ENCODE measurements at places on chromosomes 3 and 15.

DNA sequence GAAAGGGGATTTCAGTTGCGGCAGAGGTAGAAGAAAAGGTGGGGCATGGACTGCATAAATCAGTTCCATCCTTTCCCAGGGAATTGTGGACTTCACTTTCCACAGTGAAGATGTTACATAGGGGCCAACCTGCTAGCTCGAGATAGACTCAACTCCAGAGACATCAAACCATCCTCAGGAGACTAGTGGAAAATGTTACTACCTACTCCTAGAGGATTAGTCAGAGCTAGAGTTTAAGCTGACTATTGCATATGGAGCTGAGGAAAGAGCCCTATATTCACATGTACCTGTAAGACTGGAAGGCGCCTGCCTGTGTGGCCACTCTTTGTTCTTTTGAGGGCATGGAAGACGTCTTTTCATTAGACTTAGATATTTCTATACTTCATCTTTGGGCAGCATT lies 69.2 kb downstream of the KLHL25 start:
- DNase-seq: no peak

- no peak for DNase-seq
These were observed 48.2 kb upstream of the IGF1R start for GRCh38 chr15:98599909-98600691.

GRCh38 chr3:146589899-146590508 lies 15.1 kb downstream of the PLSCR5 start:
- DNase-seq: no peak

DNA sequence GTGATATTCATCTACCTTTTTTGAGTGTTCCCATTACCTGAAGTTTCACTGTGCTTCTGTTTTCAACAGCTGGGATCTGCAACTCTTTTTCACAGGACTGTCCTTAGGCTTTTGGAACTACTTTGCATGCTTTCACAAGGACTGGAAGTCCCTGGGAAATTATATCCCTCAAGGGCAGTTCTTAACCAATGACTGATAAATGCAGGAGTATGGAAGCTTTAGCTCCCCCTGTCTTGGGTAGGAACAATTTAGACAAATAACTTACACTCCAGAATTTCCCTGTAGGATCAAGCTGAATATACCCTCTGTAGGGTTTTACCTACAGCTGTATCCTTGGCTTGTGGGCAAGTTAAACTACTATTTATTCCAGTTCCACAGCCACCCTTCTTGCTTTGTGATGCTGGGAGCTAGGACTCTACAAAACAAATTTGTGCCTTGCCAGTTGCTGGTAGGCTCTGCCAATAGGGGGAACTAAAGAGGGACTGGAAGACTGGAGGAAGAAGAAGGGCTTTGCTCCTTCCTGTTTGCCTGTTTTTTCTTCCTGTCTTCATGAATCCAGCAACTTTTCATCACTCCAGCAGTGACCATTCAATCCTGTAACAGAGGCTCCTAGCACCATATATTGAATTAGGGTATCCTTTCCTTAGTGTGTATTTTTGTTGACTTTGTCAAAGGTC lies 6.8 kb upstream of the ZNF280D start:
- no peak for DNase-seq

GRCh38 chr3:189172668-189173419 lies 1.1 kb downstream of the TPRG1 start:
- no peak for DNase-seq

- DNase-seq: no peak
These were observed 185.9 kb downstream of the MEX3B start for GRCh38 chr15:81859737-81860516.

- no peak for DNase-seq
These were observed 45.4 kb downstream of the BTD start for GRCh38 chr3:15646851-15647511.

GRCh38 chr3:18024715-18025114 lies 282.3 kb upstream of the TBC1D5 start:
- DNase-seq: no peak

DNA sequence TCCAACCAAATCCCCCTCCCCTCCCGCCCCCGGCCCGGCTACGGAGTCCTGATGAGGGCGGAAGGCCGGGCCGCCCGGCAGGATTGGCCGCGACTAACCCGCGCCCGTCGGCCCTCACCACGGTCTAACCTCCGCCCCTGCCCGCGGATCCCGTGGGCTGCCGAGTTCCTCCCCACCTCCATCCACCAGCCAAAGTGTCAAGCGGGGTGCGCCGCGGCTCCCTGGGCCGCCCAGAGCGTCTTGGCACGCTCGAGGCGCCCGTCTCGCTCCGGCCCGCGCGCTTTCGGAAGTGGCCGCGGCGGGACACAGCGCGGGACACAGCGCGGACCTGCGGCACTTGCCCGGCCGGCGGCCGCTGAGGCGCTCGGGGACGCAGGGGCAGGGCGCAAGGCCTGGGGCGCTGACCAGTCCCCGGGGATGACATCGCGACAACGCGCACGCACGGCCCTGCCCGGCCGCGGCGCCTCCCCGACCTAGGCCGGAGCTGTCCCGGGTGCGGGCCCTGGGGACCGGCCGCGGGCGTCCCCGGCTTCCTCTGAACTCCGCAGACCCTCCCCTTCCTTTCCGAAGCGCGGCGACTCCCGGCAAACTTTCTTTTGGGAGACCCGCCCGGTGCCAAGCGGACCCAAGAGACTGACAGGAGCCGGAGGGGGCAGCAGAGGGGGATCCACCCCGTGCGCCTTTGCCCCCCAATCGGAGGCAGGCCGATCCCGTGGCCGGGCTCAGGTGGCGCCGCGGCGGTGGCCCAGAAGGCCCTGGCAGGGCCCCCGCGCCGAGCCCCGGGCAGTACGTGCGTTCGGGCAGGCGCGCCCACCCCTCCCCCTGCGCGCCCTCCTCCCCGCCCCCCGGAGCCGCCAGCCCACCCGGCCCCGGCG lies 112.8 kb upstream of the ICE2 start:
- DNase-seq: no peak

- no peak for DNase-seq
These were observed 60.2 kb downstream of the TMEM39A start for GRCh38 chr3:119403201-119403600.

DNA sequence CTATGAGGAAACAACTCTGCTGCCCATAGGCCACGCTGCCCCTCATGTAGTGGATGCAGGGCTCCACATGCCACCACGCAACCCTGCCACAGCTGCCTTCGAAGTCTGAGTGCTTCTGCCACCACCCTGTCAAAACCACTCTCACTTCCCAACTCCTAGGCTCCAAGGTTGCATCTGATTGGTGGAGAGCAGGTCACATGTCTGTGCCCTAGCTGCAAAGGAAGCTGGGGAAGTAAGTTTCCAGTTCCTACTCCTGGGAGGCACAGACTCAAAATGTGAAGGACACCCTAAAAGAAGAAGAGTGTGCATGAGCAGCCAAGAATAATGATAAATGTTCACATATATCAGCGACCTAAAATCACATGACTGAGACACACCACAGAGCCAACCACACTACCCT lies 31.9 kb upstream of the TICRR start:
- DNase-seq: no peak

DNA sequence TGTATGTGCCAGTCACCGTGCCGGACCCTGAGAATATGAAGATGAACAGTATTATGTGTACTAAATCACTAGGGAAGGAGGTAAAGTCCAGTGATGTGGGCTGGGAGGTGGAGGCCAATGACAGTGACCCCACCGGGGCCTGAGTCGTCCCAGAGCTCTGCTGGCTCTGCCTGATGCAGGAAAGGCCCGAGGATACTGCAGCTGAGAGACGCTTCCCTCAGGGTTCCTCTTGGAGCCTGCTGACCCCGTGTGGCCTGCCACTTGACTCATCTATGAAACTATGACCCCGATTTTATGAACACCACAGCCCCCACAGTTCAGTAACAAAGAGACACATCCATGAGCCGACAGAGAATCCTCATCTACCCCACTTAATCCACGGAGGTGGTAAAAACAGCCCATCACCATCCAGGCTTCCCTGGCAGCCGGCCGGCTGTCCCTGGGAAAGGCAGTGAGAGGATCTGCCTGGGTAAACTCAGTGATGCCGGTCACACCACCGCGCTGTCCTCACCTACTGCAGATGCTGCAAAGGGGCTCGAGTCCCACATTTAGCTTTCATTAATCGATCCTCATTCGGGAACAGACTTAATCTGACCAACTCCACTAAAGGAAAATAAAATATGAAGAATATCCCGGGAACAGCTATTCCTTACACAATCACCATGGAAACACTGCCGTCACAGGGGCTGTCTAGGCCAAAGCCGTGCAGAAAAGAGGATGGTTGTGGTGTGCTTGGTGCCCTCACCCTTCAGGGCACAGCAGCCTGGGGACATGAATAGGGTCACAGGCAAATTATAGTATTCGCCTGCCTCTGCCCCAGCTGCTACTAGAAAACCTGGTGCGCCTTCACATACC lies 82.9 kb downstream of the ARRDC4 start:
- no peak for DNase-seq

DNA sequence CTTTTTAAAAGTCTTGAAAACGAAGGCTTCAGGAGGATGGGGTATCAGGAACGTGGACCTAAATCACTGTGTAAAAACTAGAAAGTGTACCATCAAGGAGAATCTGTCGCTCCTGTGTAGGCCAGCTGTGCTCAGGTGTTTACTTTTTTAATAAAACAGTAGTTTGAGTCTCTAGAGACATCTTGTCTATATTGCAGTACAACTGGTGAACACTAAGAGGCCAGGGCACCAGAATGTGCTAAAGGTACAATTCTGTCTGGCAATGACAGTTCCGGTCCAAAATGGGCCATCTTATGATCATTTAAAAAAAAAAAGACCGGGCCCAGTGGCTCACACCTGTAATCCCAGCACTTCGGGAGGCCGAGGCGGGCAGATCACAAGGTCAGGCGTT lies 61.8 kb upstream of the MCF2L2 start:
- DNase-seq: no peak

- no peak for DNase-seq
These were observed 92.4 kb downstream of the CSNK1G1 start for GRCh38 chr15:64263567-64263966.

- no peak for DNase-seq
These were observed 8.8 kb upstream of the FAM107A start for GRCh38 chr3:58585994-58586393.

DNA sequence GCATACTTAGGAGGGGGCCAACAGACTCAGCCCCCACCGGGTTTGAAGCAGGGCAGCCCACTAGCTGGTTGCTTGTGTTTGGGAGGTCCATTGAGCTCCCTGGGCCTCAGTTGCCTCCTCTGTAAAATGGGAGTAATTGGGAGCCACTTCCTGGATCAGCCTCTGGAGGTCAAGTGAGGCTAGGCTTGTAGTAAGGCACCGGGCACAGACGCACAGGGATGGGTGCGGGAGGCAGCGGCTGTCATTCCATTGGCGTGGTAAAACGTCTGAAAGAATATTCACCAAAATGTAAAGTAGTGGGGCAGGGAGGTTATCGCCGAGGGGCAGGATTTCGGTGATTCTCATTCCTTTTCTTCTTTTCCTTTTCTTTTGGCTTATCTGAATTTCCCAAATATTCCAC lies 64.6 kb downstream of the TLE3 start:
- no peak for DNase-seq

GRCh38 chr15:80936288-80937078 lies 53.1 kb downstream of the MESD start:
- no peak for DNase-seq

DNA sequence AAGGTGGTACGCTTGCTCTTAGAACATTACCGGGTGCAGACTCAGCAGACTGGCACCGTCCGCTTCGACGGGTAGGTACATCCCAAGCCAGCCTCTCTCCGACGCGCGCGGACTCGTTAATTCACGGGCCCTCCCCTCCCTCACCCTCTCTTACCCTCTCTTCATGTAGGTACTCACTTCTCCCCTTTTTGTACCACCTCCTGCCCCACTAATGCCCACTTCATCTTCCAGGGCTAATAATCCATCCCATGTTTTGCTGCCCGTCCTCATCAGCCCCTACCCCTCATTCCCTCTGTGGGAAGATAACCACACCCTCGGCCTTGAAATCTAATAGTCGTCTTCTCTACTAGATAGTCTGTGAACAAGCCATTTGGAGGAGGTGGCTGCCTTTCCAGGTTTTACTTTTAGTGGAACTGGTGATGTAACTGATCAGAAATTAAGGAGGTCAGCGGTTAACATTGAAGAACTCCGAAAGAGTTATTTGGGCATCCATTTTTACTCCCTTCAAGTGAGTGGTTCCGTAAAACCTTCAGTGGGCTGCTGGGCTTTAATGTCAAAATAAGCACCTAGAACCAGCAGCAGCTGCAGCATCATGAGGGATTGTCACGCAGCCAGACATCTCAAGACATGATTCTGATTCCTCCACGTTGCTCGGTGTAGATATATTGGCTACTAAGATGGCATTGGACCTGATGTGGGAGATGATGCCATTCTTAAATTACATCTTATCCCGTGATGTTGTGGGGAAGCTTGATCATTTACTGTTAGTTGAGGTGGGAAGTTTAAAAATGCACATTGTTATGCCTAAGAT lies 1.3 kb downstream of the FEM1B start:
- no peak for DNase-seq

- DNase-seq: no peak
These were observed 59.0 kb upstream of the SMAD6 start for GRCh38 chr15:66643033-66643432.

DNA sequence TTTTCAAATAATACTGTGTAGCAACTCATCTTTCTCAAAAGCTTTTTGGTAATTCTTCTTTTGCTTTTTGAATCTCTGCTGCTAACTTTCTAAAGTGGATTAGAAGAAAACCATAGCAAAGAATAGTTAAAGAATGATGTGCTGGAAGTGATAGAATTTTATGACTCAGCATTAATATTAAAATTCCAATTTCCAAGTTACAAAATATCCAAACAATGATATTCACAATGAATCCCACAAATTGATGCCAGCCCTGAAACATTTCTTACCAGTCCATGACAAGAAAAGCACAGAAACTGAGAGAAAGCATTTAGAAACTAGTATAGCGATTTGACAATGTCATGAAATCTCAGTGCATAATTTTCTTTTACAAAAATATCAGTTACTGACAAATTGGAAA lies 482.2 kb downstream of the RBMS3 start:
- DNase-seq: no peak

- no peak for DNase-seq
These were observed 50.1 kb downstream of the SETD2 start for GRCh38 chr3:47113669-47114365.

DNA sequence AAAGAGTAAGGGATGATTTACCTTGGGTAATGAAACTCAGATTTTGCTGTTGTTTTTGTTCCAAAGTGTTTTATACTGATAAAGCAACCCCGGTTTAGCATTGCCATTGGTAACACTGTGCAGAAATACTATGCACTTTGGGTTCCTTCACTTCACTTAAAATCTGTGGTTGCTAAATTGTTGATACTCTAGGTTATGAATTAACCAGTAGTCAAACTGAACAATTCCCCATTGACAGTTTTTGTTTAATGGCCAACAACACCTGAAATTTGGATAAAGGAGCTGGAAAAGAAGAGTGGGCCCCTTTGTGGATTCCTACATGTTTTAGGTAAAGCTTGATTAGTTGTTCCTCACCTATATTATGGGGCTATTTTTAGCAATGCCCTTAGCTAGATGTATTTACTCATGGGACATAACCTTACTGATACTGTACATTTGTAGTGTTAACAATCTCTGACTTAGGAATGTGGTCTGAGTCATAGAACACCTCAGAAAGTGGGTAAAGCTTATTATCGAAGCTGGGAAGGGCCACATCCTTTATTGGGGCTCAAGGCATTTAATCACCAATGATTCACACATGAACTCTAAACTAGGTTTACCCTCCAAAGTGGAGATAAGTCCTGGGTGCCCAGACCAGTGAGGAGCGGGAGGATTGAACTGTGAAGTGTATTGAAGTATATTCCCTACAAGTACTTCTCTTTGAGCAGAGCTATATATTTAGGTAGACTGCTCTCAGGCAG lies 29.5 kb upstream of the THRB start:
- DNase-seq: no peak

- no peak for DNase-seq
These were observed 115.8 kb upstream of the ARHGEF3 start for GRCh38 chr3:56917361-56918110.

- DNase-seq: no peak
These were observed 6.9 kb downstream of the NEK11 start for GRCh38 chr3:131033480-131034080.
